ENCODE measurements at places on chromosomes 5 and 9. TPM values are rescaled to one million over a fixed set of nuclear protein-coding genes. Genes with fewer than 3 reads are reported as not detected.

Gene DTWD2
- 3.7 TPM for total RNA-seq

Gene CMBL
- total RNA-seq: 2.4 TPM

DNA sequence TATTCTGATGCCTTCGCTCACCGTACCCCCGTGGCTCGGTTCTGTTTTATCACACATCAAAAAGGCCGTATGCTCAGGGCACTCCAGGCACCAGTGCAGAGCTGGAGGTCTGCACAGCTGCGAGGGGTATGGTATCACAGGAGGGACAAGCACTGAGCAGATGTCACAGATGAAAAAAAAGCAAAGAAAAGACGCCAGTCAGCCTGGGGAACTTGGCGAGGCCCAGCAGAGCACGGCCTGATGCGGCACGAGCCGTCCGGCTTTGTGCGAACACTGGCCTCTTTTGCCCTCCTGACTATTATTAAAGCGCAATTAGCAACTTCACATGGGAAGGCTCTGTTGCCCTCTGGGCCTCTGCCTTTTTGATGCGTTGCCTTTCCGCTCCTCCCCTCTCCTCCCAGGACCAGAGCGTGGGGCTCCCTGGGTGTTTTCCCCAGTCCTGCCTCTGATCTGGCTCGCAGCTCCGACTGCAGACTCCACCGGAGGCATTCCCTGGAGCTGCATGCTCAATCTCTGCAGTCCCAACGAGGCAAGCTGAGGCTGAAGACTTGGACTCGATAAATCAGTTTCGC lies 44.4 kb downstream of the AK8 start:
- H3K4me1 ChIP-seq: no peaks in the 10 kb centered on the region
- DNase-seq: no peak
- peaks cover 8% of the 10 kb centered on the region for H3K27me3 ChIP-seq
- no peaks in the 10 kb centered on the region for H3K36me3 ChIP-seq
- H3K27ac ChIP-seq: no peak overlapping the region

- no peak overlapping the region for H3K4me3 ChIP-seq
- DNase-seq: no peak
- H3K27ac ChIP-seq: no peak overlapping the region
- H3K27me3 ChIP-seq: peaks cover 11% of the 10 kb centered on the region
These were observed 34.7 kb upstream of the TGFBI start for GRCh38 chr5:135993880-135994636.

GRCh38 chr5:88675708-88676636 lies 207.0 kb downstream of the MEF2C start:
- no peak for DNase-seq
- H3K27me3 ChIP-seq: peaks cover 87% of the 10 kb centered on the region
- peak overlapping the region; percentile 43 for H3K27ac ChIP-seq
- H3K4me1 ChIP-seq: peaks cover 34% of the 10 kb centered on the region
- peaks cover 3% of the 10 kb centered on the region for H3K36me3 ChIP-seq

DNA sequence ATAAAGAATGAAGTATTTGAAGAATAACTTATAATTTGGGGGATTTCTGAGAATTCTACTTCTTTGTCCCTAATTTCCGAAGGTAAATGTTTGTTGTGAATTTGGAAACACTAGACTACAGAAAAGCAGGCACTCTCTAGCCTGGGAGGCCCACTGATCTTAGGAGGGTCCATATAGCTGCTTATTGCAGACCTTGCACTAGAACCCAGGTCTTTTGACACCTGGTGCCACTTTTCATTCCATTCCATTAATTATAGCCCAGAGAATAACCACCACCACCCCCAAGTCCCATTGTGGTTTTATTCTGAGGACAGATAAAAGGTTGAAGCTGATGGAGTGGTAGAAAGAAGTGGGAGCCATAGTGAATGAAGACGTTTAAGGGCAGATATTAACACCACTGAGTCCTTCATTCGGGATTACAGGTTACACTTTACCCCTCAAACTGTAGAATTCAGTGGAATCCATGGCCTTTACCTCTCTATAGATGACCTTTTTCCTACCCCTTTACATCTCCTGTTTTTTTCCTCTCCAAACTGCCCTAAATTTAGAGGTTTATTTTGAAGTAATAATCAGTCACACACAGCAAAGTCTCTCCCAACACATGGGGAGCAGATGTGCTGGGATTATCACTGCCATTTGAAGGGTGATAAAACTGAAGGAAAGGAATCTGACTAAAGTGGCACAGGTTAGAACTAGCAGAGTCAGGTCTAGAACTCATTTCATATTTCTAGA lies 12.0 kb upstream of the PSMD5 start:
- peak overlapping the region; percentile 39 for H3K27ac ChIP-seq
- no peaks in the 10 kb centered on the region for H3K27me3 ChIP-seq
- H3K4me1 ChIP-seq: peaks cover 6% of the 10 kb centered on the region
- no peak for DNase-seq
- no peak overlapping the region for H3K4me3 ChIP-seq

DNA sequence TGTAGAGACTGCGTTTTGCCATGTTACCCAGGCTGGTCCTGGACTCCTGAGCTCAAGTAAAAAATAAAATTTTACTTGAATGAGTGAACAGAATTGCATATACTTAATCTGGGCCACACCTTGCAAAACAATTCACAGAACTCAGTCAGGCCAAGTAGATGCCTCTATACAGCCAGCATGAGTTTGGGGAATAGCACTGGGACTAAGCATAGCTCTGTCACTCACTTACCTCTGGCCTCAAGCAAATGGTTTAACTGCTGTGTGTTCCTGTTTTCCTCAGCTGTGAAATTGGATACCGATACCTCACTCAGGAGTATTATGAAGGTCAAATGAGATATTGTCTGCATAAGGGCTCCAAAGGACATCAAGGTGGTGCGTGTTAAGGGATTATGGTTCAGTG lies 10.9 kb upstream of the FRMPD1 start:
- no peaks in the 10 kb centered on the region for H3K36me3 ChIP-seq
- H3K27ac ChIP-seq: no peak overlapping the region
- DNase-seq: no peak

DNA sequence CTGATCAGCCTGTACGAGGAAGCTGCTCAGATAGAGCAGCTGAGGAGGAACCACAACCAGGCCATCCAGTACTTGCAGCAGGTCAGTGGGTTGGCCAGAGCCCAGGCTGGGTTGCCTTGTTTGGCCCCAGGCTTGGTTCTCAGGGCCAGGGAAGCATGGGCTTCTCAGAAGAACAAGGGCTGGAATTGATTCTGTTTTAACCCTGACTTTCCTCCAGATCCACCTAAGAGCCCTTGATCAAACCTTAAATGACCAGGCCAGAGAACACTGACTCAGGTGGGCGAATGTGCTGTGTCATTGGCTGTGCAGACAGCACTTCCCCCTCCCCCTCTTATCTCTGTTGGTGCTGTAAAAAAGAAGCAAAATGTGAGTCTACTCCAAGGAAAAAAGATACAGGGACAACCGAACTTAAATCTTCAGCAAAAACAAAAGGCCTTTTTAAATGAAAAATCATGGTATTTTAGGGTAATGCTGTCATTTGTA lies 28.1 kb downstream of the TTC23L start:
- H3K36me3 ChIP-seq: no peaks in the 10 kb centered on the region
- no peak overlapping the region for H3K4me3 ChIP-seq
- no peak for DNase-seq
- H3K27me3 ChIP-seq: no peaks in the 10 kb centered on the region

GRCh38 chr9:34496149-34496712 lies 26.6 kb downstream of the ENHO start:
- no peak overlapping the region for H3K4me3 ChIP-seq
- H3K27me3 ChIP-seq: peaks cover 2% of the 10 kb centered on the region
- H3K4me1 ChIP-seq: peaks cover 2% of the 10 kb centered on the region
- no peaks in the 10 kb centered on the region for H3K36me3 ChIP-seq

All from activated naive CD8-positive, alpha-beta T cell treated with anti-CD3 and anti-CD28 coated beads, Interleukin-2, amount 10 ng/mL, durations not matched to agents 7 days and 5 days (primary cell).